ENCODE measurements at places on chromosomes 16 and 17.

DNA sequence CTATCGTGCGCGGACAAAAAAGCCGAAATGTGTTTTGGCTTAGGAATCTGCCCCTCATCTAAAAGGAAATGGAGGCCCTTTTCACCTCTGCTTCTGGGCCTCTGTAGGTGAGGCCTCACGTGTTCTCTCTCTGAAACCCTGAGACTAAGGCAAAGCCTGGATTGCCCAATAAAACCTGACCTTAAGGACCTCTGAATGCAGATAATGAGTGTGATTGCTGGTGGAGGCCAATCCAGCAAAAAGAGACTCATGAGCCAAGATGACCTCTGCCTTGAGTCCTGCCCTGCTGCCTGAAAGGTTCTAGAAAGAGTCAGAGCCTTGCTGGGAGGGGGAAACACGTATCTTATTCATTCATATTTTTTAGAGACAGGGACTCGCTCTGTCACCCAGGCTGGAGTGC, 44.5 kb upstream of the ABR start:
- no peak for DNase-seq

GRCh38 chr16:87789437-87790291, 23.9 kb upstream of the KLHDC4 start:
- DNase-seq, result no peak

- DNase-seq, result peak; percentile 73
Observed at GRCh38 chr16:4330277-4330874, 14.5 kb downstream of the GLIS2 start.

GRCh38 chr16:1036166-1036565, 36.4 kb upstream of the SSTR5 start:
- no peak for DNase-seq

DNA sequence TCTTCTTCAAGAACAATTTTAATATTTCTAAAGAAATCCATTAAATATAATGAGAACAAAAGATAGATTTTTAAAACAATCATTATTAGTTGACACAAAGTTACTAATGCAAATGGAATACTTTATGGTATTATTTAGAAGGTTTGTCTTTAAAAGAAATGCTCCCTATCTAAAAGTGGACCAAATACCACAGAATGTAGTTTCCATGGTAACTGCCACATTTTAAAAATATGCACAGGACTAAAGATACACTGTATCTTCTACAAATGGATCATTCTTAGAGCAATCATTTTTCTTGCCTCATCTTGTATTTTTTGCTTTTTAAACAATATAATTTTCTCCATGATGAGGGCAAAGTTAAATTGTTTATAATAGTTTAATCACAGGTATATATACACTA, 296.0 kb downstream of the CEP112 start:
- DNase-seq, result no peak

- no peak for DNase-seq
Observed at GRCh38 chr16:78563905-78564304, 464.5 kb downstream of the WWOX start.

- DNase-seq, result no peak
Observed at GRCh38 chr16:79776243-79776847, 175.8 kb upstream of the MAF start.

DNA sequence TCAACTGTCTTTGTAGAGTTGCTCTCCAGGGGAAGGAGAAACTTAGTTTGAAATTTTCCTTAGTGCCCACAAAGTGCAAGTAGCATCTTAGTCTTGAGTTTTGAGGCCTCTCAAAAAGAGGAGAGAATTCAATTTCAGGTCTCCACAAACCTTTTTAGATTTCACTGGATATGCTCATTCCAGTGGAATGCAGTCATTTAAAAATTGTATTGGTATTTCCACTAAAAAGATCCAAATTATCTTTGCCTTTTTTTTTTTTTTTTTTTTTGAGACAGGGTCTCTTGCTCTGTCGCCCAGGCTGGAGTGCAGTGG, 6.9 kb upstream of the FOXJ1 start:
- no peak for DNase-seq

GRCh38 chr16:56781528-56781961, 51.6 kb downstream of the NUP93 start:
- no peak for DNase-seq

GRCh38 chr17:3038941-3039340, 24.5 kb downstream of the OR1D5 start:
- no peak for DNase-seq

DNA sequence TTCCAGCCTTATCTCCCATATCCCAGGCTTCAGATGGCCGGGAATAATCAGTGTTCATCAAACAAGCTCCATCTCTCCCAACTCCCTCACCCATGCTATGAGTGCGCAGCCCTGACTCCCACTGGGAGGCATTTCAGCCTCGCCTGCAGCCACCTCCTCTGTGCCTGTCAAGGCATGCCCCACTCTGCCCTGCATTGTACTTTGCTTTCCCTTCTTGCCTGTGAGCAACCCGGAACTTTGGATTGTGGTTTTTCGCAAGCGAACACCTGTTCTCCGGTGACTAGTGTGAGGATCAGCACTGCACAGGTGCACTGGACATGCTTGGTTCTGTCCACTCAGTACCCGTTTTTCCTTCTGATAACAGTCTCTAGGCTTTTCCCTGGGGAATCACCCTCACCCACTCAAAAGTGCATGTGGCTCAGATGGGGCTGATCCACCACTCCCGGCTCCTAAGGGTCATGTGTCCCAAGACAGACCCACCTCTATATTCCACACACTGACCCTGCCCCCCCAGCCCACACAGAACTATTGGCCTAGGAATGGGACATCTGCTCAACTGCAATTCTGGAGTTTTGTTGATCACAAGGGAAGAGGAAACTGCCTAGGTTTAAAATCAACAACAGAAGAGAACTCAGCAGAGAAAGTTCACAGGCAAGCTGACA, 9.1 kb downstream of the CHST6 start:
- no peak for DNase-seq

GRCh38 chr17:31398381-31399311, 7.2 kb downstream of the RAB11FIP4 start:
- DNase-seq, result no peak

GRCh38 chr16:66695935-66696668, 441 bp downstream of the CMTM4 start:
- no peak for DNase-seq

GRCh38 chr17:74632617-74633016, 9.1 kb upstream of the CD300E start:
- DNase-seq, result no peak

DNA sequence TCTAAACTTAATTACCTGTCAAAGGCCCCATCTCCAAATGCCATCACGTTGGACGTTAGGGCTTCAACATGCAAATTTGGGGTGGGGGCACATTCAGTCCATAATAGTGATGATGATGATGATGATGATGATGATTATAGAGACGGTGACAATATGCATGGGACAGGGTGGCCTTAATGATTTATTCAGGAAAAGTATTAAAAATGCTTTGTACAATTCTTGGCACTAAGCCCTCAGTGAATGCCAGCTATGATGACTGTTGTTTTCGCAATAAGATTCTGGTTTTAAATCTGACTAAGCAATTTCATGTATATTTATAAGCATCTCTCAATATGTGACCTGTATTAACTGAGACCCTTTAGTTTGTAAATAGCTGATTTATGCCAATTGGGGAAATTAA, 106.3 kb downstream of the C16orf95 start:
- no peak for DNase-seq

- peak; percentile 61 for DNase-seq
Observed at GRCh38 chr17:49217651-49218413, 7.3 kb downstream of the ABI3 start.

DNA sequence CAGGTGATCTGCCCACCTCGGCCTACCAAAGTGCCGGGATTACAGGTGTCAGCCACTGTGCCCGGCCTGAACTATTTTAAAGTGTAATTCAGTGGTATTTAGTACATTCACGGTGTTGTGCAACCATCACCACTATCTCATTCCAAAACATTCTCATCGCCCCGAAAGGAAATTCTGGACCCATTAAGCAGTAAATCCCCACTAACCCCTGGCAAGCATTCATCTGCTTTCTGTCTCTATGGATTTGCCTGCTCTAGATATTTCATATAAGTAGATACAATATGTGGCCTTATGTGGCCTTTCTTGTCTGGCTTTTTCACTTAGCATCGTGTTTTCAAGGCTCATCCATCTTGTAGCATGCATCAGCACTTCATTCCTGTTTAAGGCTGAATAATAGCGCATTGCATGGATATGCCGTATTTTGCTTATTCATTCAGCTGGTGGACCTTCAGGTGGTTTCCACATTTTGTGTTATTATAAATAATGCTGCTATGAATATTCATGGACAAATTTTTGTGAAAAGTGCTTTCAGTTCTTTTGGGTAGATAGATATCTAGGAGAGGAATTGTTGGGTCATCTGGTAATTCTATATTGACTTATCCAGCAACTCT, 8.4 kb upstream of the HERPUD1 start:
- DNase-seq, result no peak

- no peak for DNase-seq
Observed at GRCh38 chr17:78342449-78343186, 17.3 kb downstream of the SOCS3 start.

- DNase-seq, result no peak
Observed at GRCh38 chr17:63332286-63332685, 113.8 kb downstream of the CYB561 start.

DNA sequence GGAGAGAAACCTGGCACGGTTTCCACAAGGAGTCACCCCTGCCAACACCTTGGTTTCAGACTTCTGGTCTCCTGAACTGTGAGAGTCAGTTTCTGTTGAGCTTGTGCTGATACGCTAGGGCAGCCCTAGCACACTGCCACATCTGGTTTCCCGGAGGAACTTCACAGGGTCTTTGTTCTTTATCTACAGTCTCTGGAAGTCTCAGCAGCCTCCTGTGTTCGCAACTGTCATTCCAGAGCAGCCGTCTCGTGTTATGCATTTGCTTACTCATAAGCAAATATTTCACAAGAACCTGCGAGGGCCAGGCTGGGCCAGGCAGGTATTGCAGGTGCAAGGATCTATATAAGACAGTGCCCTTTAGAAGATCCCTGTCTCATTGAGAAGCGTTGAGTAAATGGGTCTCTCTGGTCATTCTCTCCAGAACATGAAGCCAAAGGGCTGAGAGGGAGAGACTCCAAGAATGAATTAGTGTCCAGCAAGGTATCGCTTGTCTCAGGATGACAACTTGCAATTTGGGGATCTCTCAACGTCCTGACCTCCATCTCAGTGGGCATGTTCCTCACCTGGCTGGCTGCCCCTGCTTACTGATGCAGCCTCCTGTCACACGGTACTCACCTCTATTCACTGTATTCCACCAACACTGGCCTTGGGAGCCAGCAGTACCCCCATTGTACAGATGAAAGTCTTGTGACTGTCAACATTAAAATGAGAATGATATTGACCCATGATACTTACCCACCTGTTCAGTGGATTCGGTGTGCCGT, 141.2 kb downstream of the WWOX start:
- DNase-seq, result no peak

DNA sequence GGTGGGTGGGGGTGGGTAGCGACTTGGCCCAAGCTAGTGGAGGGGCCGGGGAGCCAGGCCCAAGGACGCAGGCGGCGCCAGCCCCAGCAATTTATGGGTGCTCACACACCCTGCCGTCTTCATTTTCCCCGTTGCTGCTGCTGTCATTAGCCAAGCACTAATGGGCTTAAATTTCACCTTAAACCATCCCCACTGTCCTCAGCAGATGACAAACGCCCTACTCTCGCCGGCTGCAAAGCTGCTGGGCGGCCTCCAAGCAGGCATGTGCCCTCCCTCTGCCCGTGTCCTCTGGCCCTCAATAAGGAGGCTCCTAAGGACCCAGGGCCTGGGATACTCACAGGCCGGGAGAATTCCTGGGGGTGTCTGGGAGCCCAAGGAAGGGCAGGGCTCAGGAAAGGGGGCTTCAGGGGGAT, 66.1 kb downstream of the SREBF1 start:
- DNase-seq, result no peak

DNA sequence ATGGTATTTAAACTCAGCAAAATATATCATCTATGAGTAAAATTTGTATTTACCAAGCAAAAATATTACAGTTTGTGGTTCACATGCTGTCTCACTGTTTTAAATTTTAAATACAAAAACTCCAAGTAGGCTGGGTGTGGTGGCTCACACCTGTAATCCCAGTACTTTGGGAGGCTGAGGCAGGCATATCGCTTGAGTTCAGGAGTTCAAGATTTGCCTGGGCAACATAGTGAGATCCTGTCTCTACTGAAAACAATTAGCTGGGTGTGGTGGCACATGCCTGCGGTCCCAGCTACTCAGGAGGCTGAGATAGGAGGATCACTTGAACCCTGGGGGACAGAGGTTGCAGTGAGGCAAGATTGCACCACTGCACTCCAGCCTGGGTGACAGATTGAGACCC, 37.3 kb downstream of the MAPT start:
- DNase-seq, result no peak

Measured in activated CD4-positive, alpha-beta T cell treated with anti-CD3 and anti-CD28 coated beads, Interleukin-2, amount 50 U/mL, for 1 hour (primary cell).